NCI-H1417 (cell line): ENCODE measurements at places on chromosomes 12 and 14.

GRCh38 chr12:110379197-110379596 lies 24.3 kb downstream of the ANAPC7 start:
- no peak for DNase-seq

DNA sequence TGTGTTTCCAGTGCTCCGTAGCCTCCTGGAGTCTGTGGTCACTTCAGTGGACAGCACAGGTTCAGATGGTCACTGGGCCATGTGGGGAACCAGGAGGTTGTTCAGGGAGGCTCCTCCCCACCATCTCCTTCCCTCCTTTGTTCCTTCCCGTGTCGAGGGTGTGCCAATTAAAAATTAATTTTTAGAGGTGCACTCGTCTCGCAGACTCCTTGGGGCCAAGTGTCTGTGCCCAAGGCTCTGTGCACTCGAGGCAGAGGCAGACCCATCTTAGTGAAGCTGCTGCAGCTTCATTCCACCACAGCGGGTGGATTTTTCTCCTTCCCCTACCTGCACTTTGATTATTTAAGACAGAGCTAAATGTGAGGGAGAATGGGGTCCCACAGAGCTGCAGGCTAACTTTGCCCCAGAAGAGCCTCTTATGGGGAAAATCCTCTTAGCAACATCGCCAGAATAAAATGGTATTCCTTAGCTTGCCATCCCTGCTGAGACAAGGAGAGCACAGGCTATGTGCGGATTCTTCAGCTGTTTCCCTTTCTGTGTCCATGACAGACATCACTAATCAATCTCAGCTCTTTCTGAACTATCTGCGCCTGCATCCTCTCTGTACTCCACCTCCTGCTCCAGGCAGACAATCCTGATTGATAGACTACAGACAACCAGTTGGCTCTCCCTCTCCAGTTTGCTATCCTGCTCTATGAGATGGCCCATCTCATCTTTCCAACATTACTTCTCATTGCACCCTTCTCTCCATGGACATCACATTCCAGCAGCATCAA lies 159.5 kb downstream of the VRK1 start:
- DNase-seq: no peak

DNA sequence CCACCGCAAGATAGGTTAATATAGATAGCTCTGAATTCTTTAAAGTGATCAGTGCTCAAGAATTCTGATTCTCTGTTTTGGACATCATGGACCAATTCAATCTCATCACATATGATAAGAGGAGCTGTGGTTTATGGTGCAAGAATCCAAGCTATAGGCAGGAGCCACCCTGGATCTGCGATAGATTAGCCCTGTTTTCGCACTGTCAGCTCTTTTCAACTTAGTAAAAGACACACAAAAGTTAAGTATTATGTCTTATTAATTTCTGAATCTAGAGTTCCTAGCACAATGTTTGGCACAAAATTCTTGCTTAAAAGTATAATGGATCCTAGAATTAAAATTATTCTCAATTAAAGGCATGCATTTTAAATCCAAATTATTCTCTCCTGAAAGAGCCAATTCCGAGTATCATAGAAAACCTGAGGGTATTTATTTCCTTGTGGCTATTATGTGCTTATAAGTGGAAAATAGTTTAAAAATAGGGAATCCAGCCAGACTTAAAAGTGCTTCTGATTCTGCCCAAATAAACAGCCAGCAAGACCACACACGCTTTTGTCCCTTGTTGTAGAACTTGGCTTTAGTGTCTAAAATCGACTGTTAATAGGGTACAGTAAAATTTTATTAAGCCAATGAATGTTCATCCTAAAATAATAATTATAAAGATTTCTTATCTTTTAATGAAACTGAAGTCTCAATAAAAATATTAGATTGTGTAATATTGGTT lies 184.9 kb upstream of the FLRT2 start:
- DNase-seq: no peak

DNA sequence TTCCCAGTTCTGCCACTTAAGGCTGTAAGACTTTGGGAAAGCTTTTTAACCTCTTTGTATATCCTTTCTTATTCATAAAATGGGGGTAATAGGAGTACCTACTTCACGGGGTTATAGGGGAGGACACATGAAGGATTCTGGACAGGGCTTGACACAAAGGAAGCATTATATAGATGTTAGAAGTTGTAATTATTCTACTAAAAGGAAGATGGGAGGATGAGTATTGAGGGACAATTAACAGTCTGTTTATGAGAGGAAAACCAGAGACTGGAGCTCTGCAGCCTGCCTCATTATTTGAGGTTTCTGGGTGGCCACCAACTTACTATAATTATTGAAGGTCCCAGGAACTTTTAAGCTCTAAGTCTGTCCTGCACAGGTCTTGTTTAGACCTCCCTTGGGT lies 34.0 kb downstream of the PELI2 start:
- no peak for DNase-seq

- no peak for DNase-seq
Measured at GRCh38 chr12:107590814-107591375, 94.7 kb upstream of the PWP1 start.

DNA sequence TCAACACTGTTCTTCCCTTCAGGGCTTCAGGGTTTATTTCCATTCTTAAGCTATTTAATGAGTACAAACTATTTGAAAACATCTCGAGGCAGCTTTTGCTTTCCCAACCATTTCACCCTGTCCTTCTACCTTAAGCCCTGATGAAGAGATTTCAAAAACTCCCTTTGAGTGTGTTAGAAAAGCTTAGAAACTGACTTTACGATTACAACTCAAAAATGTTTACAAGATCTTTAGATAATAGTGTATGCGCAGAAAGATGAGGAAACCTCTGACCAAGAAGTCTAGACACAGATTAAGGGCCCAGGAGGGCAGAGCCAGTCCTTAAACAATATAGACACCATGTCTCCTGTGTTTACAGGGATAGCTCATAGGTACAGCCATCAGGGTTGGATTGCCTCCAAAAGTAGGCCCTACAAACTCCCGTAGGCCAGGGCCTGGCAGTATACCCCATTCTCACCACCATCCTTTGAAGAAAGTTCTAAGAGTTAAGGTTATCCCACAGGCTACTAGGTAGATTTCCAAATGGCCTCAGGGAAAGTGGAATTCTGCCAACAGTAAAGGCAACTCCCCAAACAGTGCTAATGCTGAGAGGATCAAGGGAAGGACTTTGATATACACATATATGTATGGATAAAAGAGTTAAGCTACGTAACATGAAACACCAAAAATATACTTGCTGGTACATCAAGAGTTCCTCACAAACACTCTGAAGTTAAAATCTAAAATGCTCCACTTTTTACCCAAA lies 11.4 kb upstream of the SOS2 start:
- no peak for DNase-seq

GRCh38 chr12:57893431-57894353 lies 47.2 kb upstream of the CTDSP2 start:
- DNase-seq: no peak

- DNase-seq: no peak
Measured at GRCh38 chr14:44565968-44566367, 58.9 kb upstream of the FSCB start.

DNA sequence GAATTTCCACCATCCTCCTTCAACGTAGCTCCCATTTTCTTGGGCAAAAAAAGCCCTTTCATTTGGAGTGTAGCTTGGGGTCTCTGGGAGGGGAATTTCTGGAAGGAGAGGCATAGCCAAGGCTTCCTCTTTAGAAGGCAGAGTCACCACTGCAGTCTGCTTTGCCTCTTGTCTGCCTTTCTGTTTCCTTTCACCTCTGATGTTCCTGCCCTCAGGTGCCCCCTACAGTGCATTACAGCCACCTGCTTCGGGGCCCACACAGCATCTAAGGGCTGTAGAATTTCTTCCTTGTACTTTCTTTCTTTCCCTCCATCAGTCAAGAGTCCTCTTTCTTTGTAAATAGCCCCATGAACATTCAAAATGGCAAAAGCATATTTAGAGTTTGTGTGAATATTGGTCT lies 1313.9 kb downstream of the TMEM121 start:
- DNase-seq: no peak

DNA sequence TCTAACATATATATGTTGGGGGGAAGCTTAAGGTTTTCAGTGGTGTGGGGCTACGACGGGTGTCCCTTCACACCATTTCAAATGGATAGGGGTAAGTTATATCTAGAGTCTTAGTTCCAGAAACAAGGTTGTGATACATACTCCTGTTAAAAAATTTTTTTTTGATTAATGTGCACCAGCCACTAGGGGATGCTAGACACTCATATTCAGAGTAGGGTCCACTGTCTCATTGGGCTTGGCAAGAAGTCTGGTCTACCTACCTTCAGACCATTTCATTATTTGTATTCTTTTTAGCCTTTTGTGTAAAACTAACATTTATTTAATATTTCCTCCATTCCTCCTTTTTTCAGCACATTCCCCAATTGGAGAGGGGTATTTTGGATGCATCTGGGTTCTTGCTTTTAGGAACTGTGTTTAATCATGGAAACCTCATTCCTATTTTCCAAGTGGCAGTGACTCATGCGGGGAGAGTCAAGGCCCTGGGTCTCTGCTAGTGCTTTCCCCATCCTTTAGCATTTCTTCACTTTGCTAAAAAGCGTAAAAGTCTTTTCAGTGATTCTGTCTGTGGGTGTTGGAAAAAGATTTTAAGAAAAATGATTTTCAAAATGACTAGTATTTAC lies 33.4 kb downstream of the ANO4 start:
- DNase-seq: peak; percentile 80

DNA sequence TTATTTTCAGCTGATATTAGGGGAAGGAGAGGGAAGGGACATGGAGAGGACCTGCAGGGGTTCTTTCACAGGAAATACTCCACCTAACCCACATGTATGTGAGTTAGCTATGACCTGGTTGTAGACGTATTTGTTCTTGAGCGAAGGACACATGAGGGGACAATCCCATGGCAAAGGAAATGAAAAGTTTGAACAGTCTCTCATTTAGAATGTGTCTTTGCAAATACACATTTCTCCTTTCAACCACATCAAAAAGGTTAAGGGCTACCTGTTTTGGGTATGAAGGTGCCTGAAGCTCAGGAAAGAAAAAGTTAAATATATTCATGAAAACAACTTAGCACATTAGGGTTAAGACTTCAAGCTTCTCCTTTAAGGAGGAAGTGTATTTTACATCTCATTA lies 7.4 kb downstream of the PYGL start:
- DNase-seq: no peak
